ENCODE measurements at places on chromosomes 2 and 18. TPM values are rescaled to one million over a fixed set of nuclear protein-coding genes. Genes with fewer than 3 reads are reported as not detected.

DNA sequence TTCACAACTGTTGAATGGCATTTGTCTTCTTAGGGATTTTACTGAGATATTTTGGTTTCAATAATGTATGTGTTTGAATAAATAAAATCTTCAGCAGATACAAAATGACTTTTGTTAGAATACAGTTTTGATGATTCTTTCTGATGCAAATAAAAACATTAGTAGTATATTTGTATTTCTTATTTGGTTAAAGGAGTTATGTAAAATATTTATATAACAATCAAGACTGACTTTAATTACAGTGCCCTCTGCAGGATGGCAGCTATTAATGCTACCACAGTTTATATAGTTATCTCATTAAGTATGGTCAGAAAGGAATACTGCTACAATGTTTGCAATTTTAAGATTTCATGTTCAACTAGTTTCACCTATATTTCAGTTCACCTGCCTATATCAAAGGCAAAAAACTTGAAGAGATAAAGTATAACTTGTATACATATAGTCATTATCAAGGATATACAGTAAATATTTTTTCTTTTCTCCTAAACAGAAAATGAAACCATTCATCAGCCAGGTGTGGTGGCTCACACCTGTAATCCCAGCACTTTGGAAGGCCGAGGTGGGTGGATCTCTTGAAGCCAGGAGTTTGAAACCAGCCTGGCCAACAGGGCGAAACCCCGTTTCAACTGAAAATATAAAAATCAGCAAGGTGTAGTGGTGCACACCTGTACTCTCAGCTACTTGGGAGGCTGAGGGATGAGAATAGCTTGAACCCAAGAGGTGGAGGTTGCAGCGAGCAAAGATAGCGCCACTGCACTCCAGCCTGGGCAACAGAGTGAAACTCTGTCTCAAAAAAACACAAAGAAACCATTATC, 19.8 kb downstream of the ARL5A start:
- peak; percentile 35 for DNase-seq

DNA sequence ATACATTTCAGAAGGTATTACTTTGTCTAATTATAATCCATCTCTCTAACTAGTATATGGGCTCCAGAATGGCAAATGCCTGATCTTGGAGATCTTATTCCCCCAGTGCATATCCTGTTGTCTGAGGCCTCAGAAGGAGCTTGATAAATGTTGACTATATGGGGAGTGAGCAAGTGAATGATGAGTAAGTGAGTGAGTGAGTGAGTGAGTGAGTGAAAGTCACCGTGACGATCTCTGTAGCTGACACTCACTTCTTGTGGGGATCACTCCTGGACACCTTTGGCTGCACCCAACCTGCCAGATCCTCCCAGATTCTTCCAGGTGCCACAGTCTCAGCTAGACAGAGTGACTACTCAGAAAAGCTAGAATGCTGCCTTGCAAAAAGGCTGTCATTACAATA, 2.8 kb downstream of the XDH start:
- no peak for DNase-seq

Gene C1QL2
- not detected for total RNA-seq

GRCh38 chr2:64052463-64053241, 33.4 kb upstream of the VPS54 start:
- peak; percentile 74 for DNase-seq

DNA sequence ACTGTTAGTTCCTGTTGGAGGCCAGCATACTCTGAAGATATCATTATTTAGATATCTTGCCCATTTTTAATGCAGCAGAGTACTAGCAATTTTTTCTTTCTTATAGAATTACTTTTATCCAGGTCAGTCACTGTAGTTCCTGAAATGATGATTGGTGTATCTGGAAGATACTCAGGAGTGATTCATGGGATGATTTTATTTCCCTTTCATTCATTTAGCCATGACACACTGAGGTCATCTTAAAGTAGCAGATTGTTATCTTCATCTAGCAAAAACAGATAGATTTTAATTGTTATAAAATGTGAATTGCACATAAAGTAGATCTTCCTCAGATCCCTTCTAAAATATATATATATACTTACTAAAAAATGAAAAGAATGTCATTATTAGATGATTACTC, 109.1 kb downstream of the PIK3C3 start:
- no peak for DNase-seq

Gene MYCN
- 0.08 TPM for total RNA-seq

GRCh38 chr18:56089612-56090258, 501.7 kb upstream of the TCF4 start:
- DNase-seq, result no peak

Gene AUP1
- 366 TPM for total RNA-seq

Measured in SK-MEL-5 (cell line).